Activated T-cell treated with anti-CD3 and anti-CD28 coated beads for 24 hours (primary cell): ENCODE measurements at places on chromosomes 4 and X.

DNA sequence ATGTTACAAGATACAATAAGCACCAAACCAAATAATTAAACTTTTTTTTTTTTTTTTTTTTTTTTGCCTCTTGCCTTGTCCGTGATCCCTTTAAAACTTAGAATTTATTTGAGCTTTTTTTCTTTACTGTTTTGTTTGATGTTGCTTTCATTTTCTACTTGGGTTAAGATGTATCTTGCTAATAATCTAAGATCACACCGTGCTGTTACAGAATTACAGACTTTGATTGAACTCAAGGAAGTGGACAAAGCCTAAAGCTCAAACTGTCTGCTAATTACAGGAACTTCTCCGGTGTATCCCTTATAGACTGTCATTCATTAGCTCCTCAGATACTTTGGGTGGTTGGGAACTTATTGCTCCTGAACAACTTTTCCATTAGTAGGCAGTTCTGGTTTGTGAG, 26.5 kb downstream of the STIM2 start:
- DNase-seq, result no peak

GRCh38 chr4:30600246-30601017, 119.7 kb upstream of the PCDH7 start:
- no peak for DNase-seq

- DNase-seq, result no peak
Observed at GRCh38 chr4:101200561-101200960, 146.8 kb downstream of the PPP3CA start.

DNA sequence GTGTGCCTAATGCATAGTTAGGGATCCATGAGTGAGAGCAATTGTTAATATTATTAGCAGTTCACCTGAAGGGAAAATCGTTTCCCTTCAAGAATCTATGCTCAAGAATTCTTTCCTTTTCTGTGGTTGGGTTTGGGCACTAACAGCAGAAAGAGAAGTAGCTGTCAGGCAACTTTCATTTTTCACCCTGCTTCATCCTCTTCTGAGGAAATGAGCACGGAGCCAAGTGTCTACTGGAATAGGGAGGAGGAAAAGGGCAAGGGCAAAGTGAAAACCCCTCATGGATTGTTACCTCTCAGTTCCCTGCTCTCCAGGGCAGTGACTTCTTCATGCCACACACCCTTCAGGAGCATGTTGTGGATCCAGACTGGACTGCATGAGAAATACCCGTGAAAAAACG, 2.6 kb upstream of the HPGDS start:
- no peak for DNase-seq

GRCh38 chrX:41352329-41352838, 18.4 kb downstream of the DDX3X start:
- DNase-seq, result no peak

DNA sequence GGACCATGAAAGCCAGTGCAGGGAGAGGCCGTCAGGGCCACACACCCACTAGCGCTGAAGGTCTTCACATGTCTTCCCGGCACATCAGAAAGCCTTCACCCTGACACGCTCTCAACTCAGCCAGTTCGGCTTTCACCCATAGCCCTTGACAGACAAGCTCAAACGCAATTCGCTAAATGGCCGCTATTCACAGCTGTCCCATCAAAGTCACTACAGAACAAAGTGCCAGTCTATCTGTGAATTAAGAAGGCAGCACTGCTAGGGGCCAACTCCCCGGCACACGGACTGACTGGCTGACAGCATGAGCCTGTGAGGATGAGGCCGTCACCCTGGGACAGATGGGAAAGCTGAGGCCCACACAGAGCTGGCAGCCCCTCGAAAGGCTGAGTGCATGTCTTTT, 45.7 kb downstream of the ACOX3 start:
- DNase-seq, result no peak

GRCh38 chrX:72255445-72255844, 16.6 kb upstream of the ERCC6L start:
- no peak for DNase-seq

DNA sequence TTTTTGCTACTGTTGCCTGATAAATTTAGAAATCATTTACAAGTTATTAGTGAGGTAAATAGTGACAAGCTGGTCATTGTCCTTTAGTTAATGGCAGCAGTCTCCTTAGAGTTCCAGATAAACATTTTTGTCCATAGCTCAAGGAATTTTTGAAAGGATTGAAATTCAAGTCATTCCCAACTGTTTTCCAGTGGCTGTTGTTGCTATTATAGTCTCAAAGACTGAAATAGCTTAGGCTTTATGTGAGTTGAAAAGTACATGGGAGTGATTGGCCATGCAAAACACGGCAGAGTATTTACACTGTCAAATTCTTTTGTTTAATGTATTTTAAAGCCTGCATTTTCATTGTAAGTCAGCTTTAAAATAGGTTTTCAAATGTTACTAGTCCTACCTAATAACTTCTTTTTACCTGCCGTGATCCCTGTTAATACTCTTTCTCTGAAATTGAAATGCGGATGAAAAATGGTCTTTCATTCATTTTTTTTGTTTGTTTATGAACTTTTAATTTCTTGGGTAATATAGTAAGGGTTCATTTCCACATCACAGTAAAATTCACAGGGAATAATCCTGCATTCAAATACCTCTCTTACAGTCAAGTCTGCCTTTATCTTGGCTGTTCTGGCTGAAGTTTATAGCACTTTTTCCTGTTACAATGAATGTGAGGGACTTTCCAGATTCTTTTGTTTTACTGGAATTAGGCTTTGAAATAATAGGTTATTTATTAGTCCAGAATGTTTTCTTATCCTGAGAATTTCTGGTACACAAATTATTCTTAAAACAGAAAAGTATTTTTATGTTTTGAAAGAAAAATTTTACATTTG, 85.1 kb downstream of the PDLIM5 start:
- no peak for DNase-seq

- no peak for DNase-seq
Observed at GRCh38 chrX:50813843-50814661, at the start of gene SHROOM4. TSS of gene SHROOM4 (minus strand) at chrX:50814194. CDS start at chrX:50814018, 176 bp downstream.

DNA sequence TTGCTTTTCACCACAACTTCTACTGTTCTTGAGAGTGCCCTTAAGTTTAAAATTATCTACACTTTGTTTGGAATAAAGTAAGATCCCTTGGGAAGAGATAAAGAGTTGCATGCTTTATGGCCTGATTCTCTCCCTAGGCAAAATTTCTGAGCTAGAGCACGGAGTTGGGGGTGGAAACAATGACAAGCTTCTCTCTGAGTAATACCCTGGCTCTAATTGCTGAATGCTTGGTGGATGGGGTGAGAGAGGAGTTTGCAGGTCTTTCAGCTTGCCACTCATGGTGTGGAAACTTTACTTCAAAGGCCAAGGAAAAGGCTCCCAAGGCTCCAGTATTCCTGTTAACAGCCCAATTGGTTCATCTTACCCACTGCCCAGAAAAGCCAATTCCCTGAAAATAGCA, 26.1 kb upstream of the PRDM8 start:
- no peak for DNase-seq

DNA sequence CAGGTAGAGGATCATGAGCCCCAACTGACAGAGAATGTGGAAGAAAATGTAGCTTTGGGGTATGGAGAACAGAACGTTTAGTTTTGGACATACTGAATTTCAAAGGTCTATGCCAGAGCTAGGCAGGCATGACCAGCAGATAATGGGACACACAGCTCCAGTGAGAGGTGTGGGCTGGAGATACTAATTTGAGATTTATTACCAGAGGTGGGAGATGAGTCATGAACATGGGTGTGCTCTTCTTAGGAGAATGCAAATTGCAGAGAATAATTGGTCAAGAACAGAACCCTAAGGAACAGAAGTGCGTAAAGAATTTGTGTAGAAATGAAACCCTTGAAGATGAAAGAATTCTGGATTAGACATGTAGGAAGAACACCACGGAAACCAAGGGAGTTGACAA, 125.2 kb downstream of the PACRGL start:
- no peak for DNase-seq

DNA sequence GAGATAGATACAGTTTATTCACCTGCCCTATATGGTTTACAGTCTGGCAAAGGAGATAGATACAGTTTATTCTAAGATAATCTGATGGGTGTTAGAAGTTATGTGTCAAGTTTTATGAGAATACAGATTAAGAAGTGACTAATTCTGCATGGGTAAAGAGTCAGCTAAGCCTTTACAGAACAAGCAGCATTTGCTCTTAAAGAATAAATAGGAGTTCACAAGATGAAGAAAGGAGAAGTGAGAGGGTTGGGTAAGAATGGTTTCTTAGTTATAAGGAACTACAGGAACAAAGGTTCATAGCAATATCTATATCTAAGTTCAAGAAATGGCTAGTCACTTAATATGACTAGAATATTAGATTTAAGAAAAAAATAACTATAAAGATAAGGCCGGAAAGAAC, 47.6 kb downstream of the THOC2 start:
- DNase-seq, result no peak

DNA sequence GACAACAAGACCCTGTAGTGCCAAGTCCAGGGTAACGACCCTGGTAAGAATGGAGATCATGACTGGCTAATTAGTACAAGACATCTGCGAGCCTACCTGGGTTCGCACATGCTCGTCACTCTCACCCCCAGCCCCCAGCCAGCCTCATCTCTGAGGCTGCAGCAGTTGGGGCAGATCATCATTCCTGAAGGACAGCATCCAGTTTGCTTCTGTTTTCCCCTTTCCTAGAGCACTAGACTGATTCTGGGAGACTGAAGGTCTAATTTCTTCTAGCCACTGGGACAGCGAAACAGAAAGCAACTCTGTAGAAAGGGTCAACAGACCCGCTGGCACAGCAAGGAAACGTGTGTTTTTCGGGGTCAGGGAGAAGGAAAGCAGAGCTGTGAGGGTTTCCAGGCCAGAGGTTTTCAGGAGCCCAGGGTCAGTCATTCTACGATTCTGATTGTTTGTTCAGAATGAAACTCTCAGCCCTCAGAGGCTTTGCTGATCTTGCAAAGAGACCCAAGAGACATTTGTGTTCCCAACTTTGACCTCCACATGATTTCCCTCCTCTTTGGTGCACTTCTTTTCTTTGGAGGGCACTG, 343.1 kb upstream of the NOCT start:
- no peak for DNase-seq

GRCh38 chr4:179597301-179597700, 2155.1 kb upstream of the AGA start:
- no peak for DNase-seq

DNA sequence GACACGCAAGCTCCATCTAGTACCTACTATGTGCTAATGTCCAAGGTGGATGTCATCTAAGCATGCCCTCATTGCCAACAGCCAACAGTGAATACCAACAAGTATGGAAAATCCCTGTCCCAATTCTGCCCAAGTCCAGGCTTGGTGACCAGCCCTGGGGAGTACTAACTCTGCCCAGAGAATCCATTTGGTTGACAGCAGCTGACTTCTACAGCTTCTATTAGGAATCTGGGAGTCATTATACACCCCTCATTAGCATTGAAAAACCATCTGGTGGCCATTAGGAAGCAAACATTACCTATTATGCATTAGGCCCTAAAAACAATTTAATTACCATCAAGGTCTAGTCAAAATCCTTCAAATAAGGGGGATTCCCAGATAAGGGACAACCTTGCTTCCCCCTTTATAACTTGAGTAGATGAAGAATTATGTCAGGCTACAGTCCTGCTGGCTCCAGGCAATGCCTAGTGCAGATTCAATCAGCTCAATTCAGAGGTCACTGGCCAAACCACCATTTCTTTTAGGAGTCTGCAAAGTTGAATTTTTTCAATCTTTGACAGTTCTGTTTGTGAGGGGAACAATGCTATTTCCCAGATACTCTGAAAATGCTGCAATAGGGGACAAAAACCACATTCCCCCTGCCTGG, 228.0 kb upstream of the LDB2 start:
- no peak for DNase-seq

GRCh38 chrX:116285501-116285900, 115.0 kb downstream of the AGTR2 start:
- no peak for DNase-seq

GRCh38 chr4:151760002-151760401, 805 bp downstream of the GATB start:
- no peak for DNase-seq

DNA sequence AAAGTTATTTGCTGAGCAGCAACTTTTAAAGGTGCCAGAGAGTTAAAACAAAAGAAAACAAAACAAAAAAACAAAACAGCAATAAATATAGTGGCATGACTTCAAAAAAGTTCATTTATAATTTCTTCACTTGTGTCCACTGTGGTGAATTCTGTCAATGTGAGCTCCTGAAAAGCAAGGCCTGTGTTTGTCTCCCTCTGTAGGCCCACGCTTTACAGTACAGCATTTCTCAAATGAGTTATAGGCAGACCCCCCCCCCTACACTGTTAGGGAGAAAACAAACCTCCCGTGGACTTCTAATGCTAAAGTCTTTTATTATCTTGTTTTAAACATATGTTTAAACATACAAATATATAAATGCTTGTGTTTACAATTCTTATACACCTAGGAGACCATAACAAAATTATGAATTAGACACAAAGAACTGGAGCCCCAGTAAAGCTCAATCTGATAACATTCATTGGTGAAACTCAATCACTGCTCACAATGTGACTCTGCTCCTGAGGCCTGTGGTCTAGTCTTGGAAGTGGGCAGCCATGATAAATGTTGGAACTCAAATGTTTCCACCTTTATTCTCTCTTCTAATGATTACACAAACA, 47.0 kb upstream of the SCOC start:
- DNase-seq, result no peak

DNA sequence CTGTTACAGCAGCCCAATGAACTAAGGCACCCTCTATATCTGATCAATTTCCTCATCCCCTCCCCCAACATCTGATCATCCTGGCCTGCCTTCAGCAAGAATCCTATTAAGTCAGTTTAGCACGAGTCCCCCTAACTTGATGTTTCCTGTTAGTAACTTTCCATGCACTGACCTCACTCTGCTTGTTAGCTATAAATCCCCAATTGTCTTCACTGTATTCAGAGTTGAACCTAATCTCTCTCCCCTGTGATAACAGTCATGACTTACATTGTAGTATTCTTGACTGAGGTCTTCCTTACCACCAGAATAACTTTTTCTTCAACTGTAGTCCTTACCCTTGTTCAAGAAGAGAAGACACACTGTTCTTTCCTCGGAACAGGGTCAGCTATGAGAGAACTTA, 8.5 kb downstream of the ANXA5 start:
- no peak for DNase-seq

DNA sequence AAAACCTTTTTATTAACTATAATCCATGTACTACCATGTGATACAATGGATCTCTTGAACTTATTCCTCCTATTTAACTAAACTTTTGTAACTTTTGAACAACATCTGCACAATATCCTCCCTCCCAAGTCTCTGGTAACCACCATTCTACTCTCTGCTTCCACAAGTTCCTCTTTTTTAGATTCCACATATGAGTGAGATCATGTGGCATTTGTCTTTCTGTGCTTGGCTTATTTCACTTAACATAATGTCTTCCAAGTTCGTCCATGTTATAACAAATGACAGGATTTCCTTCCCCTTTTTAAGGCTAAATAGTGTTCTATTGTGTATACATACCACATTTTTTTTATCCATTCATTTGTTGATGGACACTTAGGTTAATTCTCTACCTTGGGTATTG, 28.1 kb downstream of the DCAF8L1 start:
- no peak for DNase-seq

DNA sequence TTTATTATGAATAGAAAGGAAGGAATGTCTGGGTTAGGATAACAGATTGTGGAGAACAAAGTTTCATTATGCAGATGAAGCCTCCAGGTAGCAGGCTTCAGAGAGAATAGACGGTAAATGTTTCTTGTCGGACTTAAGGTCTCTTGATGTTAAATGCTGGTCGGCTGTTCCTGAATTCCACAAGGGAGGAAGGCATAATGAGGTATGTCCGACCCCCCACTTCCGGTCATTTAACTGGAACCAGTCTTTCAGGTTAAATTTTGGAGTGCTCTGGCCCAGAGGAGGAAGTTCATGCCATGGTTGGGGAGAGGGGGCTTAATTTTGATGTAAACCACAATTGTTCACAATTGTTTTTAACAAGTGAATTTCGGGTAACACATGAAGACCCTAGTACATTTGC, 158.1 kb upstream of the VCX3A start:
- no peak for DNase-seq
